ENCODE measurements at places on chromosomes 5 and 9.

- DNase-seq: no peak
Measured at GRCh38 chr9:119240546-119240945, 128.7 kb downstream of the BRINP1 start.

GRCh38 chr5:50727845-50728244, 61.4 kb downstream of the PARP8 start:
- no peak for DNase-seq

GRCh38 chr5:61966296-61966955, 339.6 kb upstream of the KIF2A start:
- DNase-seq: no peak

- no peak for DNase-seq
Measured at GRCh38 chr5:11230890-11231289, 469.9 kb upstream of the DAP start.

GRCh38 chr9:101030086-101030391, 1.5 kb downstream of the PLPPR1 start:
- DNase-seq: no peak

- no peak for DNase-seq
Measured at GRCh38 chr5:33637011-33637410, 196.2 kb downstream of the TARS1 start.

DNA sequence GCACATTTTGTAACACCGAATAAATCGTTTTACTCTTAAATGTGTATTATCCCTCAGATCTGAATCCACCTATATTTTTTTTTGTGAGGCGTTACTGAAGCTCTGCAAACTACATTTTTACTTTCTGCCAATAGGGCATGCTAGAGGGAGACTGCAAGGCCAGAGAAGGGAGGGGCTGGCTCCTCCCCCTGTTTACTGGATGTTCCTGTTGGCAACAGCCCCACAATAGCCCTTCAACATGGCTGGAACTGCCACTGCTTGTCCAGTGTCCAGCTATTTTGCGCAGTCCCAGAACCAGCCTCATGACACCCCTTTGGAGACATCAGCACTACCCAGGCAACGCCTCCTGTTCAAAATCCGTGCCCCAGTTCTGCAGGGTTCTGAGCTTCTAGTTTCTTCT, 85.4 kb upstream of the MIER3 start:
- no peak for DNase-seq

GRCh38 chr9:93304574-93305496, 120.9 kb downstream of the WNK2 start:
- peak; percentile 53 for DNase-seq

- no peak for DNase-seq
Measured at GRCh38 chr9:86645303-86645702, 291.1 kb upstream of the TUT7 start.

GRCh38 chr9:6733831-6734230, 23.9 kb upstream of the KDM4C start:
- no peak for DNase-seq

DNA sequence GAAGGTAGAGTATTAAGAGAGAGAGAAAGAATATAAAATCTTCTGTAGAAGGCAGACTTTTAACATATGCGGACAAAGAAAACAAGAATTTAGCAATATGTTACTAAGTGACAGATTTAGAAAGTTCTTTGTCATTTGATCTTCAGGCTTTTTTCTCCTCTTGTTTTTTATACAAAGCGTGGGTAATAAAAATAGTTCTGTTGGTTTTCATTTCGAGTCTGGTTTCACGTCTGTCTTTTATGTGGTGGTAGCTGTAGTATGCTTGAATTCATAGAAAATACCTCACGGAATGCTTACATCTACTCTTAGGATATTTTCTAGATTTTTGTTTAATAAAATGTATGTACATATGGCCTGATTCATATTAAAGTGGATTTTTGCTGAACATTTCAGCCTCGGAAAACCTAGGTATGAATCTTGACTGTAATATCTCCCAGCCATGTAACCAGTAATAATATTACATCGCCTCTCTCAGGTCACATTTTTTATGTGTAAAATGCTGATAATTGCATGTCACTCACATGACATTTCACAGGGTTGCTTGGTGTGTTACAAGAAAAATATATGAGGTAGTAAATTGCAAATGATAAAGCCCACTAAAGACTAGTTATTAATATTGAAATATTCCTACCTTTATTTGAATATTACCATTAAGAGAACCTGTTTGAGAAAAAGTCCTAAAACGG, 72.5 kb upstream of the TAF11L2 start:
- no peak for DNase-seq

- DNase-seq: no peak
Measured at GRCh38 chr5:123146696-123147095, 57.7 kb downstream of the PRDM6 start.

- DNase-seq: no peak
Measured at GRCh38 chr5:90494043-90494442, 19.4 kb downstream of the POLR3G start.

DNA sequence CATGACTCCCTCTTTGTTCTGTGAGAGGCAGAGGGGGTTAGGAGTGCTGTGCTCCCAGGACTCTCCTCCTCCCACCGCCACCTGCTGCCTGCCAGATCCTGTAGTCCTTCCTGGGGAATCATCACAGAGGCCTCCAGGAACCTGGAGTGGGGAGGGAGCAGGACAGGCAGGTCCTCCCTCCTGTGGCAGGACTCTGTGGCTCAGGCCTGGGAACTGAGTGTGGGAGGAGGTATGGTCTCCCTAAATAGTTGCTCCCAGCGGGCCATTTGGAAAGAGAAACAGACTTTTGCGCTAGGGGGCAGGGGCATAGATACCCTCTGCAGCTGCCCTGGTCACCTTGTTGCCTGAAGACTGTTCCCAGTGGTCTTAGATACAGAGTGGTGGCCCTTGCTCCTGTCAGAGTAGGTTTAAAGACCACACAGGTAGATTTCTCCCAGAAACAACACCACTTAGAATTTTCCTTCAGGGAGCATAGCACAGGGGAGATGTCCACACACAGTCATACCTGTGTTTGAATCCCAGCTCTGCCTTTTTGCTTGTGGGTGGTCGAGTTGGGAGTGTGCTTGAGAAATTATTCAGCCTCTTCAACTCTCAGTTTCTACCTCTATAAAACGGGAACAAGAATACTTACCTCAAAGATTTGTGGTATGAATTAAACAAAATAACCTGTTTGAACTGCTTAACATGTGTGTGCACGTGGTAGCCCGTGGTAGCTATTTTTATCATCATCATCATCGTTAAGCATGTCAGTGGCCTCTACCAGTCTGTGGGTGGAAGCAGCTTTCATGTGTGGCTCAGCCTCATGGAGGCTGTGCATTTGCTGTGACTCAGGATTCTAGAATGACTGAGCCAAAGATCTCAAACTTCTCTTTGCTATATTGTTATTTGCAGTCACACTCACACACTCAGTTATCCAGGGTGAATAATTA, 55.8 kb downstream of the SLC22A5 start:
- DNase-seq: peak; percentile 86

DNA sequence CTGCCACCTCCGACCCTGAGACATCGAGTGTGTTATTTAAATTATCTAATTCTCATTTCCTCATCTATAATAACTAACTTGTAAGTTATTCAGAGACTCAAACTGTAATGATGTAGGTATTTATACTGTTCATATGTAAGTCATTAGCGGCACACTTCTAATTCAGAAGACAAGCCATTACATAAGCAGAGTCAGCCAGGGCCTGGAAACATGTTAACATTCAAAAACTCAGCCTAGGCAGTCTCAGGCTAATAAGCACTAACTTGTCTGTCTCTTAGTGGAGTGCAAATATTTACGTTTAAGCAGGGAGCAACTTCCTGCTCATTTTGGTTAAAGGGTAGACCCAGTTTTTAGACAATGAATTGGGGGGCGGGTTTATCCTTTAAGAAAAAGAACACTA, 598.4 kb downstream of the ACTL7B start:
- no peak for DNase-seq

DNA sequence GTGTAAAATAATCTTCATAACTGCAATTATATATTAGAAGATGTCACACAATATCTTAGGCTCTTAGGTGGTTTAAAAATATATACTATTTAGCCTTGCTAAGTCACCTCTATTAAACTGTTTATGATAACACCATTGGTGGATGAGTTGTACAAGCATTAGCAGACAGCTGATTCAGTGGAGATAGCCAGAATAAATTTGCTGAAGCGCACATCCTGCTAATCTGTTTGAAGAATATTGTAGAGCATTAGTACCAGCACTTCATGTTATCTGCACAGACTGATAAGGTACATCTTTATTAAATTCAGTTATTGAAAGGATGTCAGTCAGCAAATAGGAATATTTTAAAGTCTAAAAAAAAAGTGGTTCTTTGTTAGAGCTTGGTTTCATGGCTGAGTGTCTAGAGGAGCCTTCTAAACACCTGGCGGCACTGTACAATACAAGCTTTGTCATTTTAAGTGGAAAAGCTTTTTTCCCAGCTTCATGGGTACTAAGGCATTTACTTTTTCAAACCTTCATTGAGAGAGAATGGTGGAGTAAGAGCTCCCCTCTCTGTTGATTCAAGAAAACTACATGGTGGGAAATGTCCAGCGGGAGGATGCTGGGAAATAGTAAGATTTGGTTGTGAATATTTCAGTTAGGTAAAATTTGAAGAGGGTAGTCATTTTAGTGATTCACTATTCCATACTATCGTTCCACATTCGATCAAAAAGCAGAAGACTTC, 275.1 kb downstream of the SLF1 start:
- no peak for DNase-seq

DNA sequence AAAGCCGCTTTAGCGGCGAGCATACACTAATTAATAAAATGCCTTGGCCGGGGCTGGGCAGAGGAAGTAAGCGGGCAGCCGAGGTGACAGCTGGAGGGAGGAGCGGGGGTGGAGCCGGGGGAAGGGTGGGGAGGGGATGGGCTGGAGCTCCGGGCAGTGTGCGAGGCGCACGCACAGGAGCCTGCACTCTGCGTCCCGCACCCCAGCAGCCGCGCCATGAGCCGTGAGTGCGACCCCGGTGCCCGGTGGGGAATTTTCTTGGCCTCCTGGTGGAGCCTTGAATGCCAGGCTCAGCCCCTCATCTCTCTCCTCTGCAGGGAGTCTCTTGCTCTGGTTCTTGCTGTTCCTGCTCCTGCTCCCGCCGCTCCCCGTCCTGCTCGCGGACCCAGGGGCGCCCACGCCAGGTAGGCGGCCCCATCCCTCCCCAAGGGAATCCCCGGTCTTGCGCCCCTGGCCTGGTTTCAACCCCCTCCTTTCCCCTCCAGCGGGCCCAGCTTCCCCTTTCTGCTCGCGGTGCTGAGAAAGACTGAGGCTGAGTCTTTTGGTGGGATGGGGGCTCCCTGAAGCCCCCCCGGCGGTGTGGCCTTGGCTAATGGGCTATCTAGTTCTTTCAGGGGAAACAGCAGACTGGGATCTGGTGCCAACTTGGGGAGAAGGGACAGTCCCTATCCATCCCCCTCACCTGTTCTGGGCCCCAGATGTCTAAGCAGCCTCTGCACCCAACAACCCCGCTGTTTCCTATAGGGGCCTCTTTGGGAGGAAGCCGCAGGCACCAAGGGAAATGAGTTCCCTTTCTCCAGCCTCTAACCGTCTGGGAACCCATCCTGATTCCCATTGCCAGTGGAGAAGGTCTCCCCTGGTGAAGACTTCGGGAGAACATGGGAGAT, at the start of gene PTGS1:
Gene PTGS1 (plus strand): TSS at position 156 of the 887 bp plus-strand sequence. CDS start 61 bp downstream, at position 217.
- no peak for DNase-seq

- DNase-seq: peak; percentile 47
Measured at GRCh38 chr5:79971156-79971555, 19.9 kb downstream of the MTX3 start.

DNA sequence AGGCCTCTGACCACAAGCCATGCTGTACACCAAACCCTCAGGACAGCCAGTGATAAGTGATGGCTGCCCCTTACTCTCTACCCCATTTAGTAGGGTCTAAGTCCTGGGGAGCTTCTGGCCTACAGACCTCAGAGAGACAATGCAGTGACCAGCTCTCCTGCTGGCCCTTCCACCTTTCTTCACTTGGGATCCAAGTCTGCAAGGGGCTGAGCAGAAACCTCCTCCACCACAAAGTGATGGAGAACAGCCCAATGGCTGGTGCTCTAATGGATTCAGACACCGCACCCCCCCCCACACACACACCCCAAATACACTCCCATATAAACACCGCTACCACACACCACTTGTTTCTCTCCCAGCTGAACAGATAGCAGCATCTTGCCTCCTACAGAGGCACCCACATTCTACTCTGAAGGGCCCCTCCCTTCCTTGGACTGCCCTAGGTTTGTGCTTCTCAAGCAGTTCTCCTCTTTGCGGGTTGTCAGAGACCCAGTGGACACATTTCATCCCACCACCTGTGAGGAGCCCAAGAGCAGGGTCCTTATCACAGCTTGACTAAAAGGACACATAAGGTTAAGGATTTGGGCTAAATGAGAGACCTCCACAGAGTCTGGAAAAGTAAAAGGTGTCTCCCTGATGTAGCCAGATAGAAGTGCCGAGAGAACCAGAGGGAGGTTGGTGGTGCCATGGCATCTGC, 1.3 kb upstream of the PDLIM4 start:
- DNase-seq: no peak

DNA sequence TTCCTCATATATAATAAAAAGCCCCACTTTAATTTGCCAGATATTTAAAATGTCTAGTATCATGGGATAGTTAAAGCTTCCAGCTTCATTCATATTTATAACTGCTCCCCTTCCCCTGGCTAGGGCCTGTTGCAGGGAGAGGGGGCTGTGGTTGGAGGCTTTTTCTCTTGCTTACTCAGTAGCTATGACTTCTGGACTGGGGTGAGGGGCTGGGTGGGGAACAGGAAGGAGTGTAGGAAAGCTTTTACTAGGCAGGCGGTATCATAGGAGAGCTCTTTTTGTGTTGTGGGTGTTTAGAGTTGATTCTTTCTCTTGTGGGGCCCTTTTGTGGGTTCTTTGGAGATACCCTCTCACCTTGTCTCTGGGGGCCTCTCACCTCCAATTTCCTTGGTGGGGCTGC, 39.4 kb downstream of the PIP5K1B start:
- DNase-seq: no peak

DNA sequence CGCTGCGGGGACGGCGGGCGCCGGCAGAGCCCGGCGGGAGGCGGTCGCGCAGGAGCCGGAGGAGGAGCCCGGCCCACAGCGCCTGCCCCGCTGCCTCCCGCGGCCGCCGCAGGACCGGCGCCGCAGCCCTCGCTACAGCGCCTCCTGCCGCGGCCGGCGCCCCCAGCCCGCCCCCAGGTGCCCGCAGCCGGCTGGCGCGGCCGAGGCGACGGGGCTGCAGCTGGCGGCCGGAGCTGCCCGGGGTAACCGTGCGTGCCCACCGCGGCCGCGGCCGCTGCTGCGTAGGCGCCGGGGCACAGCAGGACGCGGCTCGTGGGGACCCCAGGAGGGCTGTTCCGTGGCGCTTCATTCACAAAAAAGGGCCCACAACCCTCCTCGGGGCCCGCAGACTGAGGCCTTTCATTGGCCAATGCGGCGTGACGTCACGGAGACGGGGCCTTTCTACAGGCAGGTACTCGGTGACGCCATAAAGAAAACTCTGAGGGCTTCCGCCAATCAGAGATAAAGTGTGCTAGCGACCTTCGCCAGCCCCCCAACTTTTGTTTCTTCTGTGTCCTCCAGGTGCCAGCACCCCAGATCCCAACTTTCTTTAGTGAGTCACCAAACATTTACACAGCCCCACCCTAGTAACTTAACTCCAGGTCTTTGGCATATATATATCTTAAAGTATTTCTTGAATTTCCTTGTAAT, at the start of gene CDC14B:
Gene CDC14B (minus strand): TSS at position 353 of the 690 bp plus-strand sequence. CDS start 465 bp downstream, outside the sequence.
- peak; percentile 93 for DNase-seq

GRCh38 chr5:125006011-125006685, 259.7 kb upstream of the ZNF608 start:
- no peak for DNase-seq

GRCh38 chr9:1916655-1917054, 98.5 kb upstream of the SMARCA2 start:
- DNase-seq: no peak

GRCh38 chr9:76552751-76553455, 93.9 kb downstream of the GCNT1 start:
- DNase-seq: no peak

Measured in brain microvascular endothelial cell (primary cell).